IPS DF 19.7 (cell line): ENCODE measurements at places on chromosomes 6 and 20.

DNA sequence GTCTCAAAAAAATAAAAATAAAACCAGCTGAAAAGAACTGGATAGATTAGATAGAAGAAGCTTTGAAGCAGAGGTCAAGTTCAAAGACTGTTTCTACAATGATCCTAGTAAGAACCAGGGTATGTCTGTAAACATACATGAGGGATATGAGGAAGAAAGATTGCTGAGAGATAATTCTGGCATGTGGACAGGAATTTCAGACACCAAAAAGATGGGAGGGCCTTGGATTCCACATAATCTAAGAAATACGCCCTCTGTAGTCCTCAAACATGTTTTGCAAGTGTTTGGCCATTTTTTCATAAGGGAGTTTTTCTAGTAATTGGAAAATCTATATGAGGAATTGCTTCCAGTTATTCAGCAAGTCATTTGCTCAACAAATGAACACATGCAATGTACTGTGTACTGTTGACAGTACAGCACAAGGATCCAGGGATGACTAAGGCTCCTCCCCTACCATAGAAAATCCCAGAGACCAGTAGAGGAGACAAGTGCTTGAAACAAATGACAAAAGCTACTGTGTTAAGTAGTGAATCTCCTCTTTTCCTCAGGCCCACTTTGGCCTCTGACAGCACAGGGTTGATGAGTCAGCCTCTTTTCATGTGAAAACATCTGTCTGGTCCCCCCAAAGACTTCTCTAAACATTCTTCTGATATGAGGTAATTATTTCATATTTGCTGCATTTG lies 795.9 kb downstream of the MAFB start:
- no peak for DNase-seq

DNA sequence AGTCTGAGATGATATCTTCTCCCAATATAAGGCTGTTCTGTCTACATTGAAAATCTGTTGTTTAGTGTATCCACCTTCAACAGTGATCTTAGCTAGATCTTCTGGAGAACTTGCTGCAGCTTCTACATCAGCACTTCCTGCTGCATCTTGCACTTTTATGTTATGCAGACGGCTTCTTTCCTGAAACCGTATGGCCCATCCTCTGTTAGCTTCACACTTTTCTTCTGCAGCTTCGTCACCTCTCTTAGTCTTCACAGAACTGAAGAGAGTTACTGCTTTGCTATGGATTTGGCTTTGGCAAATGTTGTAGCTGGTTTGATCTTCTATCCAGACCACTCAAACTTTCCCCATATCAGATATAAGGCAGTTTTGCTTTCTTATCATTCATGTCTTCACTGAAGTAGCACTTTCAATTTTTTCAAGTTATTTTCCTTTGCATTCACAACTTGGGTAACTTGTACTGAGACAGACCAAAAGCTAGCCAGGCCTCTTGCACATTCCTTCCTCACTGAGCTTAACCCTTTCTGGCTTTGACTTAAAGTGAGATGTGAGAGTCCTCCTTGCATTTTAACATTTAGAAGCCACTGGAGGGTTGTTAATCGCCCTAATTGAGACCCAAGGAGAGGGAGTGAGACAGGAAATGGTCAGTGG lies 110.1 kb downstream of the PREP start:
- no peak for DNase-seq

DNA sequence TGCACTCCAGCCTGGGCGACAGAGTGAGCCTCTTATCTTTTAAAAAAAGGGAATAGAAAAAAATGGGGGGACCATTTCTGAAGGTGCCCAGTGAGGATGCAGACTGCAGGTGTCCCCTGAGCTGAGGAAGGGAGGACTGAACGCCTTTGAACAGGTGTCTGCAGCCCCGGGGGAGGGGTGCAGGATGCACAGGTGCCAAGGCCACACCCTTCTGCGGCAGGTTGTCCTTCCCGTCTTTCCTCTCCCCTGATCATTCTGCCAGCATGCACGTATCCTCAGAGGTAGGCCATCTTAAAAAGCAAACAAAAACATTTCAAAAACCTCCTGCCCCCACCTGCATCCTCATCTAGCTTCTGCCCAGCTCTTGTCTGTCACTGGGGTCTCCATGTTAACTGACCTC lies 101.3 kb downstream of the MTHFD1L start:
- DNase-seq = no peak

- no peak for DNase-seq
Observed at GRCh38 chr6:45666846-45667245, 289.1 kb upstream of the SUPT3H start.

GRCh38 chr6:16757332-16757731 lies 3.9 kb downstream of the ATXN1 start:
- DNase-seq = no peak

GRCh38 chr6:152698692-152699091 lies 995 bp downstream of the MYCT1 start:
- DNase-seq = no peak

DNA sequence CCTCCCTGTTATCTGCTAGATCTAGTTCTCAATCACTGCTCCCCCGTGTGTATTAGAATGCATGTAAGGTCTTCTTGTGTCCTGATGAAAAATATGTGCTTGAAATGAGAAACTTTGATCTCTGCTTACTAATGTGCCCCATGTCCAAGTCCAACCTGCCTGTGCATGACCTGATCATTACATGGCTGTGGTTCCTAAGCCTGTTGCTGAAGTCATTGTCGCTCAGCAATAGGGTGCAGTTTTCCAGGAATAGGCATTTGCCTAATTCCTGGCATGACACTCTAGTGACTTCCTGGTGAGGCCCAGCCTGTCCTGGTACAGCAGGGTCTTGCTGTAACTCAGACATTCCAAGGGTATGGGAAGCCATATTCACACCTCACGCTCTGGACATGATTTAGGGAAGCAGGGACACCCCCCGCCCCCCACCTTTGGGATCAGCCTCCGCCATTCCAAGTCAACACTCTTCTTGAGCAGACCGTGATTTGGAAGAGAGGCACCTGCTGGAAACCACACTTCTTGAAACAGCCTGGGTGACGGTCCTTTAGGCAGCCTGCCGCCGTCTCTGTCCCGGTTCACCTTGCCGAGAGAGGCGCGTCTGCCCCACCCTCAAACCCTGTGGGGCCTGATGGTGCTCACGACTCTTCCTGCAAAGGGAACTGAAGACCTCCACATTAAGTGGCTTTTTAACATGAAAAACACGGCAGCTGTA lies 73.4 kb downstream of the PTPN1 start:
- no peak for DNase-seq

- no peak for DNase-seq
Observed at GRCh38 chr20:50824137-50824536, 29.3 kb downstream of the BCAS4 start.

GRCh38 chr6:53139841-53140413 lies 8.7 kb downstream of the GCM1 start:
- no peak for DNase-seq

GRCh38 chr6:85864453-85865401 lies 222.0 kb upstream of the SYNCRIP start:
- DNase-seq = no peak

- no peak for DNase-seq
Observed at GRCh38 chr6:96002576-96002910, 13.2 kb upstream of the FUT9 start.

GRCh38 chr20:16350465-16350864 lies 222.8 kb downstream of the KIF16B start:
- no peak for DNase-seq

GRCh38 chr6:14841901-14842421 lies 403.9 kb upstream of the JARID2 start:
- DNase-seq = no peak

DNA sequence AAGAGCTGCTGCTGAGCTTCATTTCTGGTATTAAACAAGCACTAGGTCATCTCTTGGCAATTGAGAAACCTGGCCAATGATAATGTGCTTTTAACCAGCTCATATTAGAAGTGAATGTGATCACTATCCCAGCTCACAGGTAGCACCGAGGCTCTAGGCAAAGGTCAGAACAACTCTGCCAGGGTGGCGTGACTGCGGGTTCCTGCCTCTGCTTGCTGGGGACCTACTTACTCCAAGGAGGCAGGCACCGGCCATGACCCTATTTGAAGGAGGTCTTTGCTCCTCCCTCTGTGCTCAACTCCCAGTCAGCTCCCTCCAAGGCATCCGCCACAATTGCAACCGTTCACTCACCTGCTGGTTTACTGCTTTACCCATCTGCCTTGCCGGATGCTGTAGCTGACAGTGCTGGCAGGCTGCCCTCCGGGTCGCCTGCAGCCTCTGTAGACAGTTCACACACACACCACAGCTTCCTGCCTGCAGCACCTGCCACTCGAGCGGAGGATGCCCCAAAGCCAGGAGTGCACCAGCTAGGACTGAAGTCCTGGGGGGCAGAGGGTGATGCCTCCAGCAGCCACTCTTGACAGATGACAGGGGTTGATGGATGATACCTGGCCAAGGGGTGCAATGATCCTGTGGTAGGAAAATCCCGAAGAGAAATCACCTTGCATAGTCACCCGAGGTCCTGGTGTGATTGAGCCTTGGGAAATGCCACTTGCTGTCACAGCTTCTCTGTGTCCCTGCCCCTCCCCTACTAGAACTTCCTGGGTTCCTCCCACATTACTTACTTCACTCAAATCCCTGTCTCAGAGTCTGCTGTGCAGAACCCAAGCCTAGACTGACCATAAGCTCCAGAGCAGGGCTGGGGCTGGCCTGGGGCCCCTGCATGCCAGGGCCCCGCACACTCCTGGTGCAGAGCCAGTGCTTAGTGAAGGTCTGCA lies 8.8 kb upstream of the VSX1 start:
- no peak for DNase-seq

DNA sequence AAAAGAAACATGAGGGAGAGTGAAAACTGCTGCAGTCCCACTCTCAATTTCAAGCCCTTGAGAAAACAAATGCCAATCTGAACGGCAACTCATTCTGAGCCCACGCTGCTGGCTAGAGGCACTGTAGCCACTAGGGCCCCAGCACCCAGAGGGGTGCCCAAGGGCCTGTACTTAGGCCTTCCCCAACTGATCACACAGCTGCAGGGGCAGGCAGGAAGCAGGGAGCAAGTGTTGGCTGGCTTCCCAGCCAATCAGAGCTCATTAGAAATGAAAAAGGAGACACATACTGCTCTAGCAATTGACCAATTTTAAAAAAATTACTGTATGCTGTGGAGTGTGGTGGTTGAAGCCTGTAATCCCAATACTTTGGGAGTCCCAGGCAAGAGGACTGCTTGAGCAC lies 3.7 kb upstream of the BEND3 start:
- DNase-seq = no peak

DNA sequence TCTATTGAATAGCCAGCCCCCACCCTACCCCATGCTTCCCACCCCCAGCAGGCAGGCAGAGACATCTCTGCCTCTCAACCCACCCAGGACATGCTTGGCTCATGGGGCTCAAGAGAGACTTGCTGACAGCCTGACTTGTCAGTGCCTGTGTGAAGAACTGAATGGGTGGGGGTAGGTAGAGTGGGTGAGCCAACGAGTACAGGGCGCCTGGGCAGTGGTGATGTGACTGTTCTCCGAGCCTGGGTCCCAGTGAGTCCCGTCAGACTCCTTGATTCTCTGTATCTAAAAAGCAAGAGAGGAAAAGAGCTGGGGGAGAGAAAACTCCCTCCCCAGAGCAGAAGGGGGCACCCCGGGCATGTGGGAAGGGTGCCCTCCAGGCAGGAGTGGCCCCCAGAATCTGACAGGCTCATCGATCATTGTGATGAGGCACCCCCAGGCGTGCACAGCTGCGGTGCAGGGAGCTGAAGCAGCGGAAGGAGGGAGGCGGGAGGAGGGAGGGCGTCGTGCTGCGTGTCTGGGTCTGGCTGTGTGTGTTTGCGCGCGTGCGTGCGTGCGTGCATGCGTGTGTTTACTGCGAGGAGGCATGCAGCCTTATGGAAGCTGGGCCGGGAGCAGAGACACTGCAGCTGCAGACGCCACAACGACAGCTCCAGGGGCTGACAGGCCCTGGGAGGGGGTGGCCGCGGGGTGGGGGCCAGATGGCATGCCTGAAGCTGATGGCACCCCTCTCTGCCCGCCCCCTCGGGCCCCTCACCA lies 40.2 kb downstream of the FOXP4 start:
- no peak for DNase-seq

DNA sequence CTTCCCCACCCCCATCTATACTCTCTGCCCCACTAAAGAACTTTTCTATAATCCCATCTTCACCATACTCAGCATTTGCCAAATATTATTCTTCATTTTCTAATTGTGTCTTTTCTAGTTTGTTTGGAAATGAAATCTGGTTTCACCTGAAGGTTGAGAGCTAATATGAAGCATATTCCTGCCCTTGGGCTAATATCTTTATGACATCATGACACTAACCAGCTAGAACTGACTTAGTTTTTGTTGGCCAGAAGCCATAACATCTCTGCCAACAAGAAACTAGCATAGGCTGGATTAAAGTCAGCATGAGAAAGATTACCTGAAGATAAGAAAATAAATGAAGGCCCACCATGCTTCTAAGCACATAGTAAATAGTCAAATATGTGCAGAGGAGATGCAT lies 16.7 kb downstream of the UNC5CL start:
- DNase-seq = no peak

GRCh38 chr6:37882724-37883413 lies 63.3 kb downstream of the ZFAND3 start:
- no peak for DNase-seq

DNA sequence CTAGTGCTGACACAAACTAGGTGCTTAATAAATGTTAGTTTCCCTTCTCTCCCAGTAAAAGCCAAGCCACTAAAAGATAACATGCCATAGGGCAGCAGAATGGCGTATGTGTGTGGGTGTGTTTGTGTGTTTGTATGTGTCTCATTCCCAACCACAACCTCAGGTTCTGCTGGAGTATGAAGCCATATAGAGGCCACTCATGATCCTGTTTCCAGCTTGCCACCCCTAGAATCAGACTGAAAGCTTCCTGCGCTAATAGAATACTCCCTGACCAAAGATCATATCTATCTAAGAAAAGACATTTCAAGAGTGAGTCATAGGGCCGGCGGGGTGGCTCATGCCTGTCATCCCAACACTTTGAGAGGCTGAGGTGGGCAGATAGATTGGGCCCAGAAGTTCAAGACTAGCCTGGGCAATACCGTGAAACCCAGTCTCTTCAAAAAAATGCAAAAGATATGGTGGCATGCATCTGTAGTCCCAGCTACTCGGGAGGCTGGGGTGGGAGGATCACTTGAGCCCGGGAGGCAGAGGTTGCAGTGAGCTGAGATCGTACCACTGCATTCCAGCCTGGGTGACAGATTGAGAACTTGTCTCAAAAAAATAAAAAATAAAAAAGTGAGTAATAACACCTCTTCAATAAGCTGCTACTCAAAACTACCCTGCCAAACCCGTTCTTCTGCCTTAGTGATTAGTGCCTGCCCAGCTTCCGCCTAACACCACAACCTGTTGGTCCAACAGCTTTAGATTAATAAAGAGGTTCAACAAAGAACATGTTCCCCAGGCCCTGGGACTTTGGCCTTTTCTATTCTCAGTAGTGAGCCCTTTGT lies 11.8 kb upstream of the SNRPC start:
- DNase-seq = no peak

GRCh38 chr6:72826037-72826436 lies 204.2 kb downstream of the KCNQ5 start:
- DNase-seq = no peak

- no peak for DNase-seq
Observed at GRCh38 chr6:43494766-43495165, 15.4 kb downstream of the LRRC73 start.

GRCh38 chr6:3005077-3005476 lies 5.4 kb downstream of the NQO2 start:
- no peak for DNase-seq

GRCh38 chr20:37882961-37883712 lies 19.8 kb upstream of the VSTM2L start:
- DNase-seq = no peak

- no peak for DNase-seq
Observed at GRCh38 chr6:55524441-55524840, 54.6 kb downstream of the HMGCLL1 start.

- DNase-seq = no peak
Observed at GRCh38 chr20:61590236-61590635, 338.2 kb downstream of the CDH4 start.
